ENCODE measurements at places on chromosomes 6 and 20.

DNA sequence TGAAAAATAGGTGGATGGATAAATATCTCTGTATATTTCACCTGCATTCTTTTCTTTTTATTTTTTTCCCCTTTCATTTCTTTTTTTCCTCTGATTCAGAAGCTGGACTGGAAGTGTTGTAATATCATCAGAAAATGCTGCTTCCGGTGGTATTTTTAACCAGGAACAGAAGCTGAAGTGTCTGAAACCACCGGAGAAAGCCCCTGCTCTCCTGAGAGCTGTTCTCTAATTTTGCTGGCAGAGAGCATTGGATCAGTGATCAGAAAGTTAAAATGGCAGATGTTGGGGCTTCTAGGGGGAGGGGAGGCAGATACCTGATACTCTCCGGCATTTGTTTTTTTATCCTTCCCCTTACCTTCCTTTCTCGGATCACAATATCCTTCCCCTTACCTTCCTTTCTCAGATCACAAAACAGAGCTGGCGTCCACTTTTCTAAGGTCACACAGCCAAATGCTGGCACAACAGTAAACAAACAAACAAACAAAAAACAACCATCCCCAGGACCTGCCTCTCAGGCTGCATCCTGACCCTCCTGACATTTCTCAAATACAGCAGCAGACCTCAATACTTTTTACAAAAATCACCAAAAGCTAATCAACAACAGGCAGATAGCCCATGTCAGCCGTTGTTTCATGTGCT is 143.2 kb upstream of the ZNF217 start:
- DNase-seq, result peak; percentile 50

- no peak for DNase-seq
Observed at GRCh38 chr6:104689551-104690205, 170.0 kb downstream of the HACE1 start.

GRCh38 chr6:82113231-82113630 is 134.3 kb downstream of the IBTK start:
- DNase-seq, result no peak

GRCh38 chr20:47785854-47786764 is 828 bp upstream of the SULF2 start:
- peak; percentile 72 for DNase-seq

DNA sequence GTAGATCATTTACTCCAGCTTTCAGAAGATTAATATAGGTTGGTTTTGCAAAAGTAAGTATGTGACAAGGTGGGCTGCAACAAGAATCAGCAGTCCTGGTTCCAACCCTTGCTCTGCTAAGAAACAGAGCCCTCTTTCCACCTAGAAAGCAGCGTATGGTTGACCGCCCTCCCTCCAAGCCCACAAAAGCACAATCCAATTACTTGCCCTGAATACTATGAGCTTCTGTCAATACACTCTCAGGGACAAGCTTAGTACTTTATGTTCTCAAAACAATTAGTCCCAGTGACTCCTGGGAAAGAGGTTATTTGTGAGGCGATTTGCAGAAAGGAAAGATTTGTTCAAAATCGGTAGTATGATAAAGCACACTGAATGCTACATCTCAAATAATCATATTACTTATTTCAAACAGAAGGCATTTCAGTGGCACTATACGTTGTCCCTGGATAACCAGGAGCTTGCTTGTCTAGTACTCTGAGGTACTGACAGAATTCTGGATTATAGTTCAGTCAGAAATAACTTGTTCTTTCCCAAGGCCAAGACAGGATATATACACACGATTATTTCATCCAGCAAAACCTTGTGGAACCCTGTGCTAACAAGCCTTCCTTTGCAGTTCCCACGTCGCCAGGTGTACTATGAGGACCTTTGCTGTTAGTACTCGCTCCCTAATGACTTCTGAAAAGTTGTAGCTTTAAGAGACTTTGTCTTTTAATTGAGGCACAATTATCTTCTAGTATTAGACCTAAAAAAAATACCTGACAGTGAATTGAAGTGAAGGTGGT is 96.9 kb upstream of the ADTRP start:
- no peak for DNase-seq

- no peak for DNase-seq
Observed at GRCh38 chr20:43809206-43809819, 82.5 kb upstream of the GTSF1L start.

GRCh38 chr6:1923449-1923848 is 313.7 kb downstream of the FOXC1 start:
- no peak for DNase-seq

GRCh38 chr20:2052741-2053140 is 48.9 kb upstream of the STK35 start:
- DNase-seq, result no peak

DNA sequence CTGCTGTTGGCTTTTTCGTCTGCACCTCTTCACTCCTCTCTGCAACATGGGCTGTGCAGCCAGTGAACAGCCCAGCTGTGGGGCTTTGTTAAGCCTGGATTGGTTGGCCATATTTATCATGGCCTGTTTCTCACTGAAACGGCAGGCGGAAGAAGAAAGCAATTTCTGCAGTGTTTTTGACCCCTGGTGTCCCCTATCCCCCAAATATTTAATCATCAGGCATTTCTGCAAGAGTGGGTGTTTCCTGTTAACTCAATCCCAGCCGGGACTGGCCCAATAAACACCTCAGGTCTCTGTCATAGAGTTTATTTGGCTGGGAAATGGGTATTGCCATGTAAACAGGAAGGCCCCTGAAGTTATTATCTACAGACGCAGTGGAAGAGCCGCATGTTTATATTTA is 174.8 kb upstream of the SUPT3H start:
- DNase-seq, result no peak

GRCh38 chr6:19719691-19720128 is 117.5 kb upstream of the ID4 start:
- DNase-seq, result no peak

DNA sequence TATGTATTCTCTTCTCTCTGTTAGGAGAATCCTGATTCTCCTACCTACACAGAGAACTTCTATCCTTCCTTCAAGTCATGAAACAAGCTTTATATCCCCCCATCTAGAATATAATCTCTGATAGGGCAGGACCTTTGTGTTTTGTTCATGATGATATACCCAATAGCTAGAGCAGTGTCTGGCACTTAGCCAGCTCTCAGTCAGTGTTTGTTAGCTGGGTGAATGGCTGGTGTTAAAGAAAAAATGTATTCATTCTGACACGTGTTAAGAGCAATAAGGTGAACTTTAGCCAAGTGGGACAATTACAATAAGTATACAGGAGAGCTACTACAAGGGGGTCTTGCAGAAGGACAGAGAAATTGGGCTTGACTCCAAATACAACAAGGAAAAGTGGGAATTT is 34.3 kb upstream of the TNFRSF21 start:
- no peak for DNase-seq

- peak; percentile 42 for DNase-seq
Observed at GRCh38 chr20:46709459-46710152, at the start of gene SLC2A10. Gene SLC2A10 (plus strand): TSS chr20:46709649. CDS start chr20:46709737, 88 bp downstream.

GRCh38 chr6:71388068-71388744 is 99.6 kb downstream of the OGFRL1 start:
- no peak for DNase-seq

- DNase-seq, result no peak
Observed at GRCh38 chr6:32625137-32625536, 12.1 kb upstream of the HLA-DQA1 start.

GRCh38 chr6:133546098-133546497 is 304.9 kb downstream of the EYA4 start:
- peak; percentile 47 for DNase-seq

- peak; percentile 79 for DNase-seq
Observed at GRCh38 chr6:112486454-112486853, 139.3 kb downstream of the RFPL4B start.

DNA sequence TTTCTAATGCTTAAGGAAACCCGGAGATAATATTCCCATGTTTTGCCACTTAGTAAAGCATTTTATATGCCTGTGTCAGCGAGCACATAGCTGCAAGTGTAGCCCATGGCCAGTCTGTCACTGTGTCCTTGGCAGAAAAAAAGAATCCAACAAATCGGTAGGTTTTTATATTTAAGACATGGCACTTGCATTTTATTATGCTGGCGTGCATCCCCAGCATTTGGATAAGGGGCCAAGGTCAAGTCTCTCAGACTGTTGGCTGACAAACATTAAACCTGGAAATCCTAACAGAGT is 1.2 kb upstream of the ZNF184 start:
- DNase-seq, result no peak

DNA sequence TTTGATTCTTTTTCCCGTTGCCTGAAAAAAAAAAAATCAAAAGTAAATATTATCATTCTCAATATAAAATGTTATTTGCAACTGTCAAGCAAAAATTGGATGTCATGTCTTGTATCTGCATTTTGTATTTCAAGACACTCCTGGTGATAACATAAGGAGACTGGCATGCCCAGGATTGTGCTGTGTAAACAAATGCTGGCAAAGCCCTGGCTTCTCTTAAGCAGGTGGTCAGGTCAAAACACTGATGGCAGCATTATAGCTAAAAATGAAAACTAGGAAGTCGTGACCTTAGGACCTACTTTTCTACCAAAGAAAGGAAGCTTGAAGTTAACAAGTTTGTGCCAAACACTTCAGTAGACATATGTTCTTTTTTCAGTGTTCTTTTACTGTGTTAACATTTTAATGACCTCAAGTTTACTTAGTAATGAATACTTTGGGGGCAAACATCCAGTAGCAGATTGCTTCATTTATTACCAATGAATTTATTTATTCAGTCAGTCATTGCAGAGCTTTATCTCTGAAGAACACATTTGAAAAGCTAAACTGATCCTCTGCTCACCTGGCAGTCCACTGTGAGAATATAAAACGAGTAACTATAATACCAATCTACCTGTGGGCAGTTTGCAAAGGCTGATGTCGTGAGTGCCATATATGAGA is 243.1 kb upstream of the FLRT3 start:
- DNase-seq, result no peak

GRCh38 chr6:142942805-142943227 is 2.2 kb downstream of the HIVEP2 start:
- DNase-seq, result peak; percentile 28

GRCh38 chr6:46772762-46773161 is 20.4 kb upstream of the MEP1A start:
- no peak for DNase-seq

DNA sequence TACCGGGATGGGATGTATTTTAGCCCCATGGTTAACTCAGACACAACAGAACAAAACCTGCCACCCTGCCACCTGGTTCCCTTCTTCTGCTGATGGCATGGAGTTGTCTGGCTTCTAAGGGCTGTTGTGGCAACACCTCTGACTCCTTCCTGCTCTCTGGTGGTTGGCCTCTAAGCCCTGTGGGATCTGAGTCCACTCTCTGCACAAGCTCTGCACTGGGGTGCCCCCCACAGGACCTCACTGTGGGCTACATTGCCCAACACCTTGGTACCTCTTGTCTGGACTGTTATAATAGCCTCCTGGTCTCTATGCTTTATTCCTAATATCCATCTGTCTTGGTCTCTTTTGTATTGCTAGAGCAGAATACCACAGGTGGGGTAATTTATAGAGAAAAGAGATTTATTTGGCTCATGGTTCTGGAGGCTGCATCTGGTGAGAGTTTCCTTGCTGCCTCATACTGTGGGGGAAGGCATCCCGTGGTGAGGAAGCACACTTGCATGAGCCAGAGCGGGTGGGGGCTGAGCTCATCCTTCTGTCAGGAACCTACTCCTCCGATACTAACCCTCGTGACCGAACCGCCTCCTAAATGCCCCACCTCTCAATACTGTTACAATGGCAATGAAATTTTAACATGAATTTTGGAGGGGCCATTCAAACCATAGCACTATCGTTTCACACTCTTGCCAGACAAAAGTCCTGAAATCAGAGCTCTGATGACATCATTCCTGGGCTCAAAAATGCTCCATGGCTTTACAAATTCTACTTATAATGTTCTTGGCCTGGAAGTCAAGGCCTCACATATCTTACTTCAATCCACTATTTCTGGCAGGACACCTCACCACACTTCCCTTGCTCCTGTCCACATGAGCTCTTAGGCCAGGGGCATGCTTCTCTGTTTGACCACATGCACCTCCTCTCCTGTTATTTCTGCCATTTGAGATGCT is 127.2 kb downstream of the PAX1 start:
- DNase-seq, result peak; percentile 75

DNA sequence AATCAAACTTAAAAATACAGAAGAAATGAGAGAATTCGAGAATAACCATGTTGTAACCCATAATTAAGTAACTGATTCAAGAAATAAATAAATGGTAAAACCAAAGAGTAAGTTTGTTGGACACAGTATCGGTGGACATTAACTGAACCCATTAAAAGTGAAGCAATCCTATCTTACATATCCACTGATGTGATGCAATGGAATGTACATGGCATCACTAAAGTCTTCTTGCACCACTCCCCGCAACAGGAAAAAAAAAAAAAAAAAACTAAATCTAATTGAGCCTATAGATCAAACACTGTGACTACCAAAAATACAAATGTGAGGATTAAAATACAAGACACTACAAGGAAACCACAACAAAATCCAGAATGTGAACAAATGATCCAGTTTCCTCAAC is 7.9 kb downstream of the SNX14 start:
- no peak for DNase-seq

DNA sequence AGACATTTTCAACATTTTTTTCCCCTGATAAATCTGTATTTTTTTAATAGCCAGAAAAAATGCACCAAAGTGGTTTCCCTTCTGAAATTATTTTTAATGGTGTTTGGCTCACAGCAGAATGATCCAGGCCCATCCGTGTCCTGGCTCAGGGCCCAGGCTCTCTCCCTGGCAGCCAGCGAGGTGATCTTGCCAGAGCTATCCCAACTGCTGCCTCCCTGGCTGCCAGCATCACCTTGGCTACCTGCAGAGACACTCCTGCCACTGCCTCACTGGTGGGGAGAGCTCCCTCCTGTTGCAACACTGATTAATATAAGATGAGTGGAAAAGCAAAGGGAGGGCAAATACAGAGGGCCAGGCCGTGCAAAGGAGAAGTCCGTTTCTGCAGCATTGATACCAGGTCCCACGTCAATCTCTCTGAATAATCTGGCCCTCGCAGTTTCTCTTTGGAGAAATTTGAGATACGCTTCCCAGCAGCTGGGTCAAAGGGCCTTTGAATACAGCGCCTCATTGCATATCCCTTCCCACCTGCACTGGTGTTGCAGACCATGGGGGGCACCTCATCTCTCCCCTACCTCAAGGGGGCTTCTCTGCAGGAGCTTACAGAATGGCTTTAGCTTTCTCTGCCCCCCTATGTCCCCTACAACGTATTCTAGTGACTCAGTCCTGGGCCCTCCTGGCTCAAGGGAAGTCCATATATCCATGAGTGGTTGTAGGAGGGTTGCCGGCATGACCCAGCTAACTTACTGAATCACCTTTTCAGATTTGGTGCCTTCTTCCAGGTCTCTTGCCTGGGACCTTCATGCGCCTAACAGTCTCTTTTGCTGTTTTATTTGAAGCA is 12.8 kb upstream of the DSTN start:
- no peak for DNase-seq

DNA sequence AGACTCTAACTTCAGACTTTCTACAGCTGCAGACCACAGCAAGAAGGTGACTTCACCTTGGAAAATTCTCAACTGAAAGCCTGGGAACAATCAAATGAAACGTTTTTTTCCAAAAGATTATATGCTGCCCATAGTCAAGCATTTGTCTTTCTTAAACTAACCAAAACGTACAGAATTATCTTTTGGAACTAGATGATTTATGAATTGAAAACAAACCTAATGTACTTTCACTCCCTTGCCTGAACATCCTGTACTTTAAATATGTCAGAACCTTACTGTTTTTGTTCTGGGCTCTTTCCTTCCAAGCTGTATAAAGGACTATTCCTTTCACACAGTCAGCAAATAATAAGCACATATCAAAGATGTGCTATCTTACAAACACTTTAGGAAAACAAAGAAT is 62.4 kb upstream of the TNFAIP3 start:
- DNase-seq, result peak; percentile 61

- peak; percentile 91 for DNase-seq
Observed at GRCh38 chr6:155314773-155315515, 660 bp upstream of the TFB1M start.
